SJCRH30 (cell line): ENCODE measurements at places on chromosomes 13 and 19. TPM values are rescaled to one million over a fixed set of nuclear protein-coding genes. Genes with fewer than 3 reads are reported as not detected.
A peak's percentile ranks its signal among the peaks of the same experiment; 100 is the strongest.

DNA sequence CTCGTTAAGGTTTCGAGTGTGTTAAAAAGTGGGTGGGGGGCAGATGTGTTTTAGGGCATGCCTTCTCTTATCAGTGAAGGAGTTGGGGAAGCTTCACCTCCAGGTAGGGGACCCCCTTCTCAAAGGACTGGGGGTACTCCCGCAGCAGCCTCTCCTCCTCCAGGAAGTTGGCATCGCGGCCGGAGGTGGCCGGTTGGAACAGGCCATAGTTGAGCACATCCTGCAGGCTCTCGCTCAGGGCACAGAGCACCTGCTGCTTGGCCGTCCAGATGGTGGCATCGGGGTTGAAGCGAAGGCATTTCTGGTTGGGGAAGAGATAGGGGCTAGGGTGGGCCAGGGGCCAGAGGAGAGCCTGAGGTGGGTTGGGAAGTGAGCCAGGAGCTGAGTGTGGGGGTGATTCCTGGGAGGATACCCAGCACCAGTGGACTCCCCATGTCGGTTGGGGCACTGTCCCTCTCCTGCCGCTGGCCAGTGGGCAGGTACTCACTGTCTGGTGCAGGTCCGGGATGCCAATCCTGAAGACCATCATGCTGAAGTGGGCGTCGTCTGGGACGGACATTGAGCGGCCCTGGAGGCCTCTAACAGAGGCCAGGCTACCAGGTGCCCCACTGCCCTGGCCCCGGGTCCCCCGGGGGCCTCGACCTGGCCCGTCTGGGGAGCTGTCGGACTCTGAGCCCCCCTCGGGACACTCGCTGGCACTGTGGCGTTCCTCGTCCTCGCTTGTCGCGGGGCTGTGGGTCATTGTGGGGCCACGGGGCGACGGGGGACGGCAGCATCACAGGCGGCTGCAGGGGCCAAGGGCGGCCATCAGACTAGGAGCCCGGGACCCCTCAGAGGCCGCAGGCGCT lies 3.2 kb downstream of the SHANK1 start:
- no peak for DNase-seq

GRCh38 chr19:48490981-48491792 lies 20.4 kb downstream of the LMTK3 start:
- DNase-seq: peak; percentile 33

DNA sequence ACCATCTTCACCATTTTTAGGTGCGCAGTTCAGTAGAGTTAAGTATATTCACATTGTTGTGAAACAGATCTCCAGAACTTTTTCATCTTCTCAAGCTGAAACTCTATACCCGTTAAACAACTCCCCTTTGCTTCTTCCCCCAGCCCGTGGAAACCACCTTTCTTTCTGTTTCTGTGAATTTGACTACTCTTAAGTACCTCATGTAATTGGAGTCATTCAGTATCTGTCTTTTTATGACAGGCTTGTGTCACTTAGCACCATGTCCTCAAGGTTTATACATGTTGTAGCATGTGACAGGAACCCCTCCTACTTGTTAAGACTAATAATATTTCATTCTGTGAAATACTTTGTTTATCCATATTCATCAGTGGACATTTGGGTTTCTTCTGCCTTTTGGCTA lies 52.8 kb downstream of the TNFRSF19 start:
- no peak for DNase-seq

GRCh38 chr19:55419624-55420236 lies 12.1 kb upstream of the UBE2S start:
- no peak for DNase-seq

DNA sequence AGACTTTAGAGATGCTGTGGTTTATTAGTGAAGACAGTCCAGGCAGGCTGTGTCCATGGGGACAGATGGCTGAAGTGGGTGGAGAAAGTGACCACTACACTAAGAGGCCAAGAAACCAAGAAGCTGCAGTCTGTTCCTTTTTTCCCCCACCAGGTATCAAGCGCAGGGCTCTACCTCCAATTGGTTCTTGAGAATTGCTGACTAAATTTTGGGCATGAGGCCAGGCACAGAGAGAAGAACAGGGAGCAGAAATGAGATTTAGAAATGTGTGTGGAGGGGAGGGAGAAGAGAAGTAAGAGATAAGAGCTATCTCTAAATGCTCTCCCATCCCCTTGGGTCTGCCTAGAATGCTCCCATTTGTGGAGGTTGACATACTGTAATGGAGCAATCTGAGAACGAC lies 12.3 kb upstream of the CYSLTR2 start:
- no peak for DNase-seq

- DNase-seq: peak; percentile 59
Measured at GRCh38 chr13:106709522-106709921, 141.6 kb upstream of the ARGLU1 start.

- DNase-seq: no peak
Measured at GRCh38 chr19:43739439-43740235, 15.1 kb downstream of the SMG9 start.

GRCh38 chr19:35044317-35045117 lies 3.0 kb downstream of the HPN start:
- peak; percentile 81 for DNase-seq

DNA sequence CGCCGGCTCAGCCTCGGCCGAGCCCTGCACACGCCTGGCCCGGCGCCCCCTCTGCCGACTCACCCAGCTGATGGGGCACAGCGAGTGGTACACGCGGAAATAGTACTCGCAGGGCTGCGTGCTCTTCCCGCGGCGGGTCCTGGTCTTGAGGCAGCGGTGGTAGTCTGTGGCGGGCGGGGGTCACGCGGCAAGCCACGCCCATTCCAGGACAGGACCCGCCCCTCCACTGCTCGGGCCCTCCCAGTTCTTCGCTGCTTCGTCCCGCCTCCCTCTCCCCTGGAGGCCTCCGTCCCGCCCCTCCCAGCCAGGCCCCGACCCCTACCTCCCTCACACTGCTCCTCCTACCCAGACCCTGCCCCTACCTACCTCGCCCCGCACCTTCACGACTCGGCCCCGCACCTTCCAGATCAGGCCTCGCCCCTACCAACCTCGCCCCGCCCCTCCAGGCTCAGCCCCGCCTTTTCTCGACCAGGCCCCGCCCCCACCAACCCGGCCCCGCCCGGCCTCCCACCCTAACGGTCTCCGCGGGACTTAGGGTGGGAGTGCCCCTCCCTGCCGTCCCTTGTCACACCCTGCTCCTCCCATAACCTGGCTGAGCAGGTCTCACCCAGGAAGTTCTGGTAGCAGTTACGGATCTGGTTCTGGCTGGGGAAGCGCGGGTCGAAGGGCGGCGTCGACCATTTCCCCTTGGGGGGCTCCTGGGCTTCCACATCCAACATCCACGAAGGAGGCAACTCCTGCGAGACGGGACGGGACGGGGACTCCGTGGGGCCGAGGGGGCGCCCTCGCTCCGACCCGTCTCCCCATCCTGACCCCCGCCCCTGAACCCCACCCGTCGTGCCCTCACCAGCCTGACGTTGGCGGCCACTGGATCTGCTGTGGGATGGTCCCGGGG lies 469 bp downstream of the COX6B2 start:
- no peak for DNase-seq

ACER1 gene
- total RNA-seq: not detected in 2 replicates

ZNF780B gene
- 23.5 and 27.4 TPM in 2 replicates for total RNA-seq

FBN3 gene
- 0.02 TPM in 1 of 2 replicates, not detected in the other for total RNA-seq
